ENCODE measurements at places on chromosomes 11 and 22.

GRCh38 chr22:45290410-45290936 is 5.7 kb downstream of the UPK3A start:
- DNase-seq: peak; percentile 19

DNA sequence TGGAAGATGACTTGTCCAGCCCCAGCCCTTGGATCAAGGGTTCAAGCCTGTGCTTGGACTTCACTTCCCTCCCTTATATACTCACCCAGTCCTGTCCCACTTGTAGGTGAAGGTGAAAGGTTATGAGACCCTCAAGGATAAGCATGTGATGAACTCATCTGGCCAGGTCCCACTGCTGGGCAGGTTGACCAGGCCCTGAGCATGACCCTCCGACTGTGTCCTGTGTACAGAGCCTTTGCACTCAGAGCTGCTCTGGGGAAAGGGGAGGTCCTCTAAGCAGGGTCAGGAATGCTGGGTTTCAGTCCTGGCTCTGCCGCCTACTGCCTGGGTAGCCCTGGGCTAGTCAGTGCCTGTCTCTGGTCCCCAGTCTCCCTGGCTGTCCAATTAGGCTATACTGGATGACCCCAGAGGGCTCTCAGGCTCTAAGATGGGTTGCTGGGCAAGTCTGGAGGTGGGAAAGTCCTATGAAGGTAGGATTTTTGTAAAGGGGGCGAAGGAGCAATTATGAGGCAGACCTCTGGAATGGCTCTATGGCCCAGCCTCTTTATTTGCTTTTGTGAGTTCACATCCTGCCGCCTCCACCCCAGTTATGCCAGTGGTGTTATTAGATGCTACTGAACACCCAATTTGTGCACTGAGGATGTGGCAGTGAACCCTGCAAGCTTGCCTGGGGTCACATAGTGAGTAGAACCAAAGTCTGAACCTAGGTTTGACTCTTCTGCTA is 14.1 kb downstream of the DGAT2 start:
- DNase-seq: no peak

- DNase-seq: no peak
These were observed 9.4 kb downstream of the HIPK3 start for GRCh38 chr11:33266393-33267215.

- no peak for DNase-seq
These were observed 1421.2 kb upstream of the TENM4 start for GRCh38 chr11:80862011-80862410.

GRCh38 chr11:8059030-8059429 is 22.0 kb upstream of the TUB start:
- DNase-seq: no peak

GRCh38 chr11:94142308-94143281 is 14.0 kb downstream of the PANX1 start:
- DNase-seq: no peak

GRCh38 chr11:34905666-34906065 is 10.5 kb downstream of the APIP start:
- no peak for DNase-seq

DNA sequence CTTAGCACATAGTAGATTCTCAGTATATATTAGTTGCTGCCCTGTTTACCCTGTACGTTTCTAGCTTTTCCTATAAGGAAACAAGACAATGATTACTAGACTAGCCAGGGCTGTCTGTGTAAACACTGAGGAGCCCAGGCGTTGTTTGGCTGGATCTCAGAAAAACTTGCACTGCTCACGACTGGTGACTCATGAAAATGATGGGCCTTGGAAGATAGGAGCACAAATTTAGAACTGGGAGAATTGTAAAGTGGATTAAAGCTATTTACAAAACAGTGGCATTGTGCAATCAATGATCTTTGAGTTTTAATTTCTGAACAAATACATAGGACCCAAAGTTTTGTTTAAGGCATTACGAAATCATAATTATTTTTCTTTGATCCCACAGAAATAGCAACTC is 276.9 kb downstream of the FAM76B start:
- DNase-seq: peak; percentile 15

GRCh38 chr11:60756307-60757032 is at the start of gene MS4A15:
Gene MS4A15, plus strand, starts transcription at chr11:60756867. Its CDS starts 6,867 bp downstream, at chr11:60763734.
- peak; percentile 39 for DNase-seq

DNA sequence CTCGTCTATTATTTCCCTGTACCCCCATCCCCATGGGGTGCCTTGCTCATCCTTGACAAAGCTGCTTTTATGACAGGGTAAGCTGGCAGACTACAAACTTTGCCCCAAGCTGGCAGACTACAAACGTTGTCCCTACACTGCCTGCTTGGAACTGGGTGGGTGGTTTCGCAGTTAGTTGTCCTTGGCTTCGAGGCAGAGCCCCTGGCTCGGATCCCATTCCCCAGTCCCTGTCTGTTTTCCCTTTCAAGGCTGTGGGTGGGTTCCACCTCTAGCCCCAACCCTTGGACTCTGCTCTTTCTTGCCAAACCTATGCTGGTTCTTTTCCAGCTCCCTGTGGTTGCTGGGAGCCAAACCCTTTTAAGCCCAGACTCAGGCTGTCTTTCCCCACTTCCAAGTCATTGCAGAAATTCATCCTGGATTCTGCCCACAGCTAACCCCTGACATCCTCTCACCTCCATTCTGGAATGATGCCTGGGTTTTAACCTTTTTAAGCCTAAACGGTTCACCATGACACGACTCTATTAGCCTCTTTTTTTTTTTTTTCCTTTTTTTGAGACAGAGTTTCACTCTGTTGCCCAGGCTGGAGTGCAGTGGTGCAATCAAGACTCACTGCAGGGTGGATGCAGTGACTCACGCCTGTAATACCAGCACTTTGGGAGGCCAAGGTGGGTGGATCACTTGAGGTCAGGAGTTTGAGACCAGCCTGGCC is 9.2 kb upstream of the RBM14 start:
- no peak for DNase-seq

DNA sequence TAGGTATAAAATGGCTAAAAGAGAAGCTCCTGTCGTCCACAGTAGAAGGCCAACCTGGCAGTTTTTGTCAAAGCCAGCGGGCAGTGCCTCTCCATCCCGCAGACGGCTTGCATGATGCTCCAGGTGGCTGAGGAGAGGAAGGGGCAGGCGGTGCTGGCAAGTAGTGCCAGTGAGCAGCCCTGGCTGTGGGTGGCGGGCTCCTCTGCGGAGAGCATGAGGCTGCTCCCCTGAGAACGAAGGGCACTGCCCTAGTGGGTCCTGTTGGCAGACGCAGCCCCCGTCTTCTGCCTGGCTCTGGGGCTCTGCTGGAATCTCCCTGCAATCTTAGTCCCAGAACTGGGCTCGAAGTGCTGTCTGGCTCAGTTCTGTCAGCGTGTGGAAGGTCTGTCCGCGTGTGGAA is 50.9 kb downstream of the SBF1 start:
- no peak for DNase-seq

GRCh38 chr22:31943206-31943977 is 943 bp upstream of the YWHAH start:
- DNase-seq: no peak

GRCh38 chr11:31827455-31828206 is 16.5 kb upstream of the PAX6 start:
- no peak for DNase-seq

- DNase-seq: no peak
These were observed 899.6 kb upstream of the ANO3 start for GRCh38 chr11:25432376-25432775.

DNA sequence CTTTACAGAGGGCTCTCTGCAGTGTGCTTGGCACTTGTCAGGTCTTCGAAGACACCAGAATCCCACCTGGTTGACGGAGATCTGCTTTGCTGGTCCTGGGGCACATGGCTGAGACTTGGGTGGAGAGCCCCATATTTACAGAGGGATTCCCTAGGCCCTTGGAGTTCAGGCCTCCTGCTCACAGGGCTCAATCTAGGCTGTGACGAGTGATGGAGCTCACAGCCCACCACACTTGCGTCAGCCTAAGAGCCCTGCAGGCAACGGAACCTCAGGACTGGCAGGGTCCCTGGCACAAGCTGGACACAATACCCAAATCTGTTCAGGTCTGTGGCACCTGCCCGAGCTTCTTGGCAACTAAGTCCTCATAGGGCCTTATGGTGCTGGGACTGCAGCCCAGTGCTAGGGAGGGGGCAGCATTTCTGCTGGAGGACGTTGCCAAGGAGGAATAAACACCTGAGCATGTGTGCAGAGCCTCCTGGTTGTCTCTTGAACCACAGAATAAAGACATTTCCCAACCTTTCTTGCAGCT is 59.1 kb downstream of the KCNC1 start:
- DNase-seq: no peak

DNA sequence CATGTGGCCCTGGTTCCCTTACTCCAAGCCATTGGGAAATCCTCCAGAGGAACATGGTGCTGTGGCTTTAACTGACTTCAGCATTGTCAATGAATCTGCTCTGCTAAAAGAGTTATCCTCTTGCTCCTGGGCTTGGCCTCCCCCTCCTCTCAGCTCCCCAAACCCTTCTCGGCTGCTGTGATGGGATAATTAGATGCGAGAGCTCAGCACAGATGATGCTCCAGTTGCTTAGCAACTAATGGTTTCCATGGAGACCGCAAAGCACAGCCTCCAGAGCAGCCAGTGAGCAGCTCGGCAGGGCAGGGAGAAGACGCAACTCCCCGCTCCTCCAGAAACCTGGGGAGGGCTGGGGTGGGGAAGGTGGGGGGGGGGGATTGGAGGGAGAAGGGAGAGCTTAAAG is 2.8 kb upstream of the UPK2 start:
- peak; percentile 99 for DNase-seq

GRCh38 chr22:44906999-44907644 is 102.7 kb downstream of the PHF21B start:
- DNase-seq: no peak

DNA sequence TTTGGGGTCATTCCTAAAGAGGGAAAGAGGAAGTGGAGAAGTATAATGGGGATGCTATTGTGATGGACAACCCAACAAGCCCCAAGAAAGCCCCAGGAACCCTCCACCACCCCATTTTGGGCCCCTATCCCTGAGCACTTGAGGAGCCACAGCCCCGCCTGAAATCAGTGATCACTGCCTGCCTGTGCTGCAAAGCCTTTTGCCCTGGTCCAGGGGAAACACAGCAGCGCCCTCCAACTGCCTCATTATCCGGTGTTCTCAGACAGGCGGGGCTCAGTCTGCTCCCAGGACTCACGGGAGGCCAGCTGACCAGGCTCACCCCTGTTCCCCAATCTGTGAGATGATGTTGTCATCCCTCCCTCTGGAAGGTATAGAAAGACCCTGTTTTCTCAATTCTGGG is 44.7 kb upstream of the TTC12 start:
- DNase-seq: no peak

DNA sequence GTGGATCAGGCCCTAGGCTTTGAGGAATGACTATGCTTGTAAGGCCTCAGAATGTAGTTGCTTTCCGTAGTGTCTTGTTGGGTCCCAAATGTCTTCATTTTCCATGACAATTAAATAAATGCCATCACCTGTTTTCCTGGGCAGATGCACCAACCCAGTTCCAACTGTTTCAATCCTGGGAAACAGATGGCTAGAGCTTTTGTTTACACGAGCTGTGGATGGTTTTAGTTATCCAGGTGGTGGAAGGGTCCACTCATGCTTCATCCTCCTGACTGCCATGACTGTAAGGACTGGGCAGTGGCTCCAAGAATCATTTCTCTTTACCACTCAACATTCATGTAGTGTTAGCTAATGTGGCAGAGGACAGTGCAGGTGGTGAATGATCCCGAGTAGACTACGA is 8.6 kb downstream of the RCN1 start:
- DNase-seq: no peak

DNA sequence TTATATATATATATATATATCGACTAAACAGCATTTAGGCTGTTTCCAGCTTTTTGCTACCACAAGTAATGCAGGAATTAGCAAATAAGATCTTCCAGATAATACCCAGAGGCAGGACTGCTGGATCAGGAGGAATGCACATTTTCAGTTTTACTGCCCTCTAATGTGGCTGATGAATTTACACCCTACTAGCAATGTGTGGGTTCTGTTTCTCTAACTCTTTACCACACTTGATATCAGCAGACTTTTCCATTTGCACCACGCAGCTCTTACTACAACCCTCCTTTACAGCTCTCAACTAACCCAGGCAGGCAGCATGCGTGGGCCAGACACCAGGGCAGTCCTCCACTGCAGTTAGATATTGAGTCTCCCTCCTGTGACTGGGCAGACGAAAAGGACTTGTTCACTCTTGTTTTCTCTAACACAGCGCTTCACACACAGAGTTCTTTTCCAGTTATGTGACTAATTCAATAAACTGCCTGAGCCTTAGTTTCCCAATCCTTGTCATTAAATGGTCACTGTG is 67.7 kb downstream of the IGLL5 start:
- DNase-seq: no peak

GRCh38 chr11:30509364-30509763 is 76.8 kb downstream of the MPPED2 start:
- DNase-seq: no peak

DNA sequence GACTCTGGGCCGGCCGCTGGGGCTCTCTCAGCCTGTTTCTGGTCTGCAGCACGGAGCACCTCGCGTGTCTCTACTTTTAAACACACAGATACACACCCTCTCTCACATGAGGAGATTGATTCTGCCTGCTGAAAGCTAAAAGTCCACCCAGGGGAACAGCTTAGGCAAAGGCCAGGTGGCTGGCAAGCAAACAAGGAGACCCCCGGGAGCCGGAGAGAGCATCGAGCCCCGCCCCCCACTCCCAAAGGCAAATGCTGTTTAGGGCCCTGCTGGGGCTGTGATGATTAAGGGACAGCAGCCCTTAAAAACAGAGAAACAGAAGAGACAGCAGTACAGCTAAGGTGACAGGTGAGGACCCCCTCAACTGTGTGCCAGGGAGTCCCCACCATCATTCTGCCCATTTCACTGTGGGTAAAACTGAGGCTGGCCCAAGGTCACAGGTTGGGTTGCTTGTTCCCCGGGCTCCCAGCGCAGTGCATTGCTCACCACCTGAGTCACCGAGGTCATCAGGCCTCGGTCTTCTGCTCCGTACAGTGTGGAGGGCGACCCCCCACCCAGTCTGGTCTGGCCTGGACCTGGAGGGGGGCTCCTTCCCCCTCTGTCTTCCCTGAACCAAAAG is 6.8 kb downstream of the CABP7 start:
- no peak for DNase-seq

Measured in NCI-H1105 treated with DMSO at 0.1 percent for 48 hours (cell line).